ENCODE measurements at places on chromosomes 3 and 15.

DNA sequence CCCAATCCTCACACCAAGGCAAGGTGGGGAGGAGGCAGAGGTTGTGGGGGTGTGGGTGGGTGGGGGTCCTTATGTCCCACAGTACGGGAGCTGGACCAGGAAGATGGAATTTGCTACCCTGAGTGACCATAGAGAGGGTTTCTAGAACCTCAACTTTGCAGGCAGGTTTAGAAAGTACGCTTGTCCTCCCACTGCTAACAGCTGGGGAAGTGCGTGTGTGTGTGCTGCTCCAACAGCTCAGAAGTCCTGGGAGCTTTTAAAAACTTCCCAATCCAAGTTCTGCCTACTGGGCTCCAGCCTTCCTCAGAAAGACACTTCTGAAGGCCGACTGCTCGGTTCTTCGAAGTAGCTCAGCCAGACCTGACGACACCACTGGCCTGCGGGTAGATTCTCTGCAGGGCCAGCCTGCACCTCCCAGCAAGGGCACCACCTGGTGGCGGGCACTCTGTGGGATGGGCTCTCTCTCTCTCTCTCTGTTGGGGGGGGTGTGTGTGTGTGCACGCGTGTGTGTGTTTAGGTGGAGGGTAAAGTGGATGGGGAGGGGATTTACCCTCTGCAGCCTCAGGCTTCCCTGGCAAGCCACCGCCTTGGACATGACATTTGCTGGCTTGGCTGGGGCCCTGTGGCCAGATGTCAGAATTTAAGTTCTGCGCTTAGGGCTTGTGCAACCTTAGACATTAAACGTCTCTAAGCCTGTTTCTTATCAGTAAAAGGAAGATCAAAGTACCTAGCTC, 15.6 kb downstream of the TMEM158 start:
- DNase-seq, result peak; percentile 77

- DNase-seq, result no peak
Observed at GRCh38 chr3:54564374-54564925, 363.4 kb downstream of the LRTM1 start.

DNA sequence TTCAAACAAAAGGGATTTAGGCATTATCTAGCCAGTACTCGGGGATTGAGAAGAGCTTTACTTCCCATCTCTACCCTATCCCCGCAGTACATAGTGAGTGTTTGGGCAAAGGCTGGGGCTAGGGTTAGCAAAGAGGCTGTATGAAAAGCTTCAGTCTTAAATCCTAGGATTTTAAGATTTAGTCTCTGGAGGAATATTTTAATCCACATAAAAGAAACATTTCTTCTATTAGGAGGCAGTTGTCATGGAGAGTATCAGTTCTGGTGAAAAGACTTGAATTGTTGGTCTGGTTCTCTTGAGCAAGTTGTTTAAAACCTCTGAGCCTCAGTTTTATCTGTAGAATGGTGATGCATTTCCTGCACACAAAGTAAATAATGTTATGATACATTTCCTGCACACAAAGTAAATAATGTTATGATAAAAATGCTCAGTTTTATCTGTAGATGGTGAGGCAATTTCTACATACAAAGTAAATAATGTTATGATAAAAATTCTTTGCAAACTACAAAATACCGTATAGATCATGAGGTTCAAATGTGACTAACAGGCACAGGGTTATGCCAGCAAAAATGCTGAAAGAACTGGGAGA, 53.9 kb upstream of the ZBED2 start:
- DNase-seq, result no peak

DNA sequence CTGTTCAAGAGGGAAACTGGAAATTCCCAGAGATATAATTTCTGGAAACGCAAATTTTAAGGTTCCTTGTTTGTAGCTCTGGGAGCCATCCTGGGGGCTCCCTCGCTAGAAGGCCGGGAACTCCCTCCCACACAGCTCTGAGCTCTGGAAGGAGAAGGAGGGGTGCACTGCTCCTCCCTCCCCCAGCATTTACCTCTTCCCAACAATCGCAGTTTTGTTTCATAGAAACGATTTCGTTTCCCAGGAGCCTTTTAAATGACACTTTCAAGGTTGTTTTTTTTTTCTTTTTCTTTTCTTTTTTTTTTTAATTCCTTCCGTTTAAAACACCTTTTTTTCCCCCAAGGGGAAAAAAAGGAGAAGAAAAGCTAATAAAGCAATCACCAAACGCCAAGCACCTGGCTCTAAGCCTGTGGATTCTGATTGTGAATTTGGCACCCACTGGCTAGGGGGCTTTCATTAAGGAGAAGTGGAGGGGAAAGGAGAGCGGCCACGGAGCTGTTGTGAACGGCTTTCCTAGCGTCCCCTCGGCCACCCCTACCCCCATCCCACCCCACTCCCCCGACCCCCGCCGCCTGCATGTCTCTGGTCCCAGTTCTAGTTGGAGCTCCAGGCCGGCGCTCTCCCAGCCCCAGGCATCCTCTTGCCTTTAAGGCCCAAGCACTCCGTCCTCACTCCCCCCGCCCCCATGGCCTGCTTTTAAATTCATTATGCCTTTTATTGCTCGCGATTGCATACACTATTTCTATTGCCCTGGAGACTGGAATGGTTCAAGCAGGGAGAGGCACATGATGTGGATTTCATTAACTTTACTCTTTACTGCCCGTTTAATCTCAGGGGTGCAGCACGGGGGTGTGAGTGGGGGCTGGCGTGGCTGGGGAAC, 13.6 kb upstream of the CCDC33 start:
- no peak for DNase-seq

DNA sequence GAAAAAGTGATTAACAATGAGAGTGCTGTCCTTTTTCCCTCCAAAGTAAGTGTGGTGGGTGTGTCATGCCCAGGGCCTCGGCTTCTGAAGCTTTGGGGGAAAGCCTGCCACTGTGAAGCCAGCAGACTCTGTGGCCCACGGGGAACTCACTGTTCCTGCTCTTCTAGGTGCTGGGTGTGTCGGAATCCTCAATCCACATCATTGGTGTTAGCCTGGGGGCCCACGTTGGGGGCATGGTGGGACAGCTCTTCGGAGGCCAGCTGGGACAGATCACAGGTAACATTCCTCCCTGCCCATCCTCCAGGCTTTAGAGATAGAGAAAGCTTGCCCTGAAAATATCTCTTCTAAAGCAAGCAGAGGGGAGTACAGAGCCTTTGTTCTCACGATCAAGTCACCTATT, 11.6 kb downstream of the PLA1A start:
- DNase-seq, result no peak

- no peak for DNase-seq
Observed at GRCh38 chr3:56970461-56970879, 90.0 kb upstream of the SPATA12 start.

GRCh38 chr3:188830893-188831292, 340.9 kb upstream of the TPRG1 start:
- no peak for DNase-seq

DNA sequence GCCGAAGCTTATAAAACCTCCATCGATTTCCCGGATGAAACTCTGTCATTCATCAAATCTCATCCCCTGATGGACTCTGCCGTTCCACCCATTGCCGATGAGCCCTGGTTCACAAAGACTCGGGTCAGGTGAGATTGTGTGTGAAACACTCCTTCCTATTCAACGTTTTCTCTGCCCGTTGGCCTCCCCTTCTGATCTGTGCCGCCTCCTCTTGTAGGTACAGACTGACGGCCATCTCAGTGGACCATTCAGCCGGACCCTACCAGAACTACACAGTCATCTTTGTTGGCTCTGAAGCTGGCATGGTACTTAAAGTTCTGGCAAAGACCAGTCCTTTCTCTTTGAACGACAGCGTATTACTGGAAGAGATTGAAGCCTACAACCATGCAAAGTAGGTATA, 47.4 kb downstream of the SEMA6D start:
- no peak for DNase-seq

DNA sequence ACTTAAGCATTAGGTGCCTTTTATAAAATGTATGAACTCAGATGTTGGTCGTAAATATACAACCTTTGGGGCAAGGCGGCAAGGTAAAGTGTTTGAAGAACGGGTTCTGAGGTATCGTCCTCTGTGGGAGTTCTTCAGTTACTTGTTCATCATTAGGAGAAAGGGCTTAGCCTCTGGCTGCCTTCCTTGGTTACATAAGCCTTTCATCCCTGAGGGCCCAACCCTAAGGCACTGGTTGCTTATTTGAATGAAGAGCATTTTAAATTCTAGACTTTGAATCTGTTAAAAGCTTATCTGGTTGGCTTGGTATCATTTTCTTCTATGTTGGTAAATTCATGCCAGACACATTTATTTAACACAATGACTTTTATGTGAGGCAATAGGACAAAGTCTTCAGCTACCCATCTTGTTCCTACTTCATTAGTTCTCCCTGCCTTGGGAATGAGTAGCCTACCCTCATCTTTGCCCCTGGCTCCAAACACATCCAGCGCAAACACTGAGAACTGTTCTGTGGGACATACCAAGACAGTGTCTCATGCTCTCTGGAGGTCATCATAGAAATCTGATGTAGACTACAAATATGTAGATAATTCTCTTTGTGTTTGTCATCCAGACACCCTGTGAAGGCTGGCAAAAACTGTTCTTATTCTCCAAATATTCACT, 12.4 kb upstream of the CCDC80 start:
- peak; percentile 78 for DNase-seq

GRCh38 chr3:187957582-187957981, 196.4 kb upstream of the LPP start:
- no peak for DNase-seq

DNA sequence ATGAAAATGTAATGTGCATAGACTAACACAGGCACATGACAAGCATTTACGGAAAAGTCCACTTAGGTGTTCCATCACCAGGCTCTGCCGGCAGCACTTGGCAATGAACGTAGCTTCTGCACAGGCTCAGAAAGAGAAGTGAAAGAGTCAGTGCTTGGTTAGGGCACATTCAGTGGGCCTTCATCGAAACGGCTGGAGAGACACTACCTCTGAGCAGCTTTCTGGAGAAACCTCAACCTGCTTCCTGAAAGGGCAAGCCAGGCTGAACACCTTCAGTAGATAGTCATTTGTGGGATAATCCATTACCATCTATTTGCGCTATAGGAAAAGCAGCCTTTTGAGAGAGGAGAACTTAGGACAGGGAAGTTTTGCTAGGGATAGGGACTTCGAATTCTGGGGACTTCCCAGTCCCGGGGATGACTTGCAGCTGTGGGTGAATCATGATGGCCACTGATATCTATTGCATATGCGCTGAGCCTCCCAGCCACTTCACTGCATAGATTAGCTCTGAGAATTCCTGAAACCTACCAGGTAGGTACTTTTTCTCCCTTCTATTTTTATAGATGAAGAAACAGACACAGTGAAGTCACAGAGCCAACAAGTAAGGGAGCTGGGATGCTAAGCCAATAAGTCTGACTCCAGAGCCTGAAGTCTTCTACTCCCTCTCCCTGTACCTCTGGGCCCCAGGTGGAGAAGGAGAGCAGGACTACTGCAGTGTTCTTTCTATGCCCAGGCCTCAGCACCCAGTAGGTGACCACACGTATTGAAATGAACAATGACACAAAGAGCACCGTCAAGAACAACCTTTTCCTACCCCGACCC, 4.2 kb upstream of the SH2D7 start:
- no peak for DNase-seq

DNA sequence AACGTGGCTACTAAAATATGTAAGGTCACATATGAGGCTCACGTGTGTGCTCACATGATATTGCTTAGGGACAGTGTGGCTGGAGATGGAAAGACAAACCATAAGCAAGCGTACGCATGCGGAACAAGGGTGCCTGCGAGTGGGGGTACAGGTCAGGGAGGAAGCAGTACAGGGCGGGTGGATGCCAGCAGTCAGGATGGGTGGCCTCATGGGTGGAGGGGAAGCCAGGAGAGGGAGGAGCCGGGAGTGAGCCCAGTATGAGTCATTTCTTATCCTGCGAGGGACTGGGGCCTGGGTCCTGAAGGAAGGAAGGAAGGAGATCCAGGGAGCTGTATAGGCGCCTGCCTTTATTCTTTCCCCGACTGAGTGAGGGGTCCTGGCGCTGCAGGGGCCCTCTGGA, 42.0 kb upstream of the CGNL1 start:
- DNase-seq, result no peak

Data from AG08396 (cell line).